ENCODE measurements at places on chromosomes 16 and 17.

GRCh38 chr16:1610071-1610898 lies 1.6 kb downstream of the IFT140 start:
- peak; percentile 90 for DNase-seq

DNA sequence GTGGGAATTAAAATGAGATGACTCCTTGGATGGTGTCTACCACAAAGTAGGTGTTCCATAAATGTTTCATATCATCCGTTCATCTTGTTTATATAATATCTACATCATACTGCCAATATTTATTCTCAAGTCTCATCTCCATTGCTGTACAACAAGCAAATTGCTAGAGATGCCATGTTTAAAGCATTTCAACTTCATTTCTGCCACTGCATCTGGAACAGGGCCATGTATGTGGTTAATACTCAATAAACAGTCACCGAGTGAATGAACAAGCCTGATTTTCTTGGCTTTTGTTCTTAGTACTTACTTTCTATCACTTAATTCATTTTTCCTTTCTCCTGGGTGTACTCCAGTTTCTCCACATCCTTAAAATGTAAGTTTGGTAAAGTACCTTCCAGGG lies 107.6 kb downstream of the KCNJ2 start:
- DNase-seq = no peak

DNA sequence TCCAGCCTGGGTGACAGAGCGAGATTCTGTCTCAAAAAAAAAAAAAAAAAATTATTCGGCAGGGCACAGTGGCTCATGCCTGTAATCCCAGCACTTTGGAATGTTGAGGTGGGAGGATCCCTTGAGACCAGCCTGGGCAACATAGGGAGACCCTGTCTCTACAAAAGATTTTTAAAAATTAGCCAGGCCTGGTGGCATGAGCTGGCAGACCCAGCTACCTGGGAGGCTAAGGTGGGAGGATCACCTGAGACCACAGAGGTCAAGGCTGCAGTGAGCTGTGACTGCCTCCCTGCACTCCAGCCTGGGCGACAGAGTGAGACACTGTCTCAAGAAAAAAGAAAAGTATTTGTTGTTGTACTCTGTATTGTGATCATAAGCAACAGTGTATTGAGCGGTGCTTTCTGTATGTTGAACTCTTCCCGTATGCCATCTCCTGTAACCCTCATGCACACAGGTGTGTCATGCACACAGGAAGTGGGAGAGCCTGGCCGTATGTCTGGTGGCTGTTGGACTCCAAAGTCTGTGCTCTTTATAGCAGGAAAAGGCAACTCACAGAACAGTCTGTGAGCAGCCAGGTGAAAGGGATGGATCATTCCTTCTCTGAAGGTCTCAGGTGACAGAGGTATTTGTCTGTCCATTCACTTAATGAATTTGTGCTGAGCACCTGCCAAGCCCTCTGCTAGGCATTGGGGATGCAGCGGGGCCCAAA lies 17.1 kb downstream of the CDH1 start:
- no peak for DNase-seq

DNA sequence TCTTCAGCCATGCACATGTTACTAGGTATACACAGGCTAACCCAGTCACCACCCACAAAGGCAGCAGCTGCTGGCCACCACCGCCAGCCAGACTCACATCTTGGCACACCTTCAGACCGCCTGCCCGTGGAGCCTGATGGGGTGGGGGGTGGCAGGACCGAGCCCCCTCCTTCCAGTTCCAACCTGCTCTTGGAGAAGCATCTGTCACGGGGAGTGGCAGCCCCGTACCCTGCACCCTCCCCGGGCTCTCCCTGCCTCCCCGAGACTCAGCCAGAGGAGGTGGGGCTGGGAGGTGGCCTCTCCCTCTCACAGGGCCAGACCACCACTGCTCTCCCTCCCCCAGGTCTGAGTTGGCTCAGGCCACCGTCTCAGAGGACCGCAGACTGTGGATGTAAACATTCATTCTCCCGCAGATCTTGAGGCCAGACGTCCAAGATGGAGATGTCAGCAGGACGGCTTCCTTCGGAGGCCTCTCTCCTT lies 11.3 kb upstream of the RBFOX3 start:
- no peak for DNase-seq

- DNase-seq = no peak
Observed at GRCh38 chr17:80604670-80605010, 60.0 kb downstream of the RPTOR start.

DNA sequence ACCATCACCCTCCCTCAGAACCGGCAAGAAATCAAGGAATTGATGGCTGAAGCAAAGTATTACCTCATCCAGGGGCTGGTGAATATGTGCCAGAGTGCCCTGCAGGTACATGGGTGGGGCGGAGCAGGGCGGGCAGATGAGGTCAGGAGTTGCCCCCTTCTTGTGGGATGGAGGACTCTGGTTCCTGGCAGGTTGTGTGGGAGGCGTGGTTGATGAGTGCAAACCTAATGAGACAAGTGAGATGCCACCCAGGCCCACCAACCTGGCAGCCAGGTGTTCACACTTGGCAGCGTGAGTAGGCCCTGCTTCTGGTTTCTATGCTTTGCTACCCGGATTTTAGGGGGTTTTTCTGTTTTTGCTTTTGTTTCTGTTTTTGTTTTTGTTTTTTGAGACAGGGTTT lies 4.8 kb downstream of the TNFAIP1 start:
- DNase-seq = no peak

GRCh38 chr17:57444682-57445450 lies 188.5 kb downstream of the MSI2 start:
- no peak for DNase-seq

GRCh38 chr16:48590476-48590875 lies 19.5 kb downstream of the N4BP1 start:
- no peak for DNase-seq

- DNase-seq = no peak
Observed at GRCh38 chr16:71672803-71673581, 47.0 kb downstream of the MARVELD3 start.

- no peak for DNase-seq
Observed at GRCh38 chr17:73305845-73306836, 5.7 kb downstream of the CDC42EP4 start.

GRCh38 chr16:15950161-15950854 lies 892 bp downstream of the ABCC1 start:
- no peak for DNase-seq

DNA sequence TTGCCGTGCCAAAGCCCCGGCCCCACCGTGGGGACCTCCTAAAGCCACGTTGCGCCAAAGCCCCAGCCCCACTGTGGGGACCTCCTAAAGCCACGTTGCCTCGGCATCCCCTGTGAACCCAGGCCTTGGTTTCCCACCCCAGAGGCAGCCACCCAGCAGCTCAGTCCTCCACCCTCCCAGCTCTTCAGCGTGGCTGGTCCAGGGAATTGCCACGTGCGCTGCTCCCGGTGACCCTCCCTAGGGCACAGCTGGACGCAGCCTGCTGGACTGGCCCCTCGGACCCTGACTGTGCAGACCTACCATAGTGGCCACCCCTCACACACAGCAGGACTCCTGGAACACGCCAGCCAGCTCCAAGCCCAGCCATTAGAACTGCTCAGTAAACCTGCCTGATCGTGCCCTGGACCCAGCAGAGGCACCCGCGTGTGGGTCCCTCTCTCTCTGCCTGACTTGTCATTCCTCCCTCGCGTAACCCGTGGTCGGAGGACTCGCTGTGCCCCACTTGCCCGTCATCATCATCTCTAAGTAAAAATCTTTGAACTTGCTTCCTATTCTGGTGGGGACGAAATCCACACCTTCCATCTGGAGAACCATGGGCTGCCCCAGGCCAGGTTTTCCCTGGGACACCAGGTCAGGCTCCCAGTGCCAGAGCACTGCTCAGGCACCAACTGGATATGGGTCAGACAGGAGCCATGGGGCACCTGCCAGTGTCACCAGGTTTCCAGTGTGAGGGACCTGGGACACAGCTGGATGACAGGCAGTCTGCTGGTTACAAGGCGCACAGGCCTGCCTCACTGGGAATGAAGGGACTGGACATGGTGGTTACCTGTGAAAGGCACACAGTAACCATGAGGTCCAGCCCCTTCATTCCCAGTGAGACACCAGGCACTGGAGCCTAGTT lies 5.6 kb downstream of the CIAO3 start:
- no peak for DNase-seq

GRCh38 chr17:3474212-3474611 lies 1.6 kb upstream of the ASPA start:
- DNase-seq = no peak

DNA sequence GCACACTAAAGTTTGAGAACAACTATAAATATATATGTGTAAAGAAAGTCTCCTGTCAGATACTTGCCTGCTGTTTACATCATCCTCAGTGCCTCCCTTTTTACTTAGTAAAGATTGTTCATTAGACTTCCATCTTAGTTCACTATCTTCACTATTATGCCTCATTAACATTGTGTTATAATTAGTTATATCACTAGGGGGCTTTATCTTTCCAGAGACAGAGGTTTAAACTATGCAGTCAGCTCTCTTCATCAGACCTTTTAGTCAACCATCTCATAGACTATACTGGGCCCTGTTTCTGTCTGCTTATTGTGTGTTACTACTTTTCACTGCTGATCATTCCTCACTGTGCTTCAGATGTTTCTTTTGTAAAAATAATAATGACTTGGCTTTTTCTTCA lies 630.8 kb upstream of the KIF2B start:
- DNase-seq = no peak

DNA sequence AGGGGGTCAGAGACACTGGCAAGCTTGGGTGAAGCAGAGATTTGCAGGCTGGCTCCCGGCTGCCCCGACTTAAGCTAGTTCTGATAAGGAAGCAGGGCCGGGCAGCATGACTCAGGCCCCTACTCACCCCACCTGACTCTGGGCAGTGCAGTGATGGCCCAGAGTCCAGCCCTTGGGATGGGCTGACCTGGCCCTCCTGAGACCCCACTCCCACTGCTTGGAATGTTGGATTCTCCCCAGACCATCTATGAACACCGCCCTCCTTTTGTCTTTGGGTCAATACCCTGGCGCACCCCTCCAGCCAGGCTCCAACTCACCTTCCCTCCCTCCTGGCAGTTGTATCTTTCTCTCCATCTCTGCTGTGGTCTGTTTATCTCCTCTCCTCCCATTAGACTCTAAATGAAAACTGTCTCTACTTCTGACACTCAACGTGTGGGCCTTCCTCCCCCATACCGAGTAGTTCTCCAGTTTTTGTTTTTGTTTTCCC lies 21.0 kb downstream of the LGALS3BP start:
- DNase-seq = no peak

DNA sequence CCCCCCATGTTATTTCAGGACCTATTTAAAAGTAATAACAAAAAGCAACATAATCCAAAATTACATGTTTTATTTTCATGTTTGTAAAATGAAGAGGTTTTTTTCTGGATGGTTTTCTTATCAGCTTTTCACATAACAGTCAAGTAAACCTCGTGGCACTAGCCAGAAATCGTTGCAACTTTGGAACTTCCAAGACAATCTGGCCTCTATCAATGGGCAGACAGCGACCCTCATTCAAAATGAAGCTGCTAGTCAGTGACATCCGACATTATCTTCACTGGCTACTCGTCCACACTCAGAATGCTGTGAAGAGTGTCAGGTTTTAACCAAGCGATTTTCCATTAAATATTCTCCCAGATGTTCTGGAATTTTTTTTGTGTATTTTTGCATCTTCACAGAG lies 22.7 kb downstream of the ZNF652 start:
- DNase-seq = no peak

DNA sequence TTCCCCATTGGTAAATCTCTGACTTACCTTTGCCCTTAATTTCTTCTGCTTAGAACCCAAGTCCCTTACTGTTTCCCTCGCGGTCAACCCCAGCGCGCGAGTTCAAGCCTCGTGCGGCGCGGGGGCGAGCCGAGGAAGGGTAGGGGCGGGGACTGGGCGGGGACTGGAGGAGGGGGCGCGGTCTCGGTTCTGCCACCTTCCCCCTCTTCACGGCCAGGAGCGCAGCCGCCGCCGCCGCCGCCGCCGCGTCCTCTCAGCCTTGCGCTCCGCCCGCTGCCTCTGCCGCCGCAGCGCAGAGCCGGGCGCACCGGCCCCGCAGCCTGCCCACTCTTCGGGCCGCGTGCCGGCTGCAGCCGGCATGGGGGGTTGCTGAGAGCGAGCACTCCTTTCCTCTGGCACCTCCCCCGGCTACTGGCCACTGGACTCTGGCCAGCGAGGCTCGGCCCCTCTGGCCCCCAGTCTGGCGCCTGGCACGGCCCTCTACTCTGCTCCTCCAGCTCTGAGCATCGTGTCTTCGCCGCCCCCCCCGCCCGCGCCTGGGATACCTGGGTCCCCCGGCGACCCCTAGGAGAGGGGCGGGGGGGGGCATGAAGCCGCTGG lies at the start of gene RAPGEFL1:
Gene RAPGEFL1 (plus strand): TSS at position 196 of the 600 bp plus-strand sequence. CDS start 392 bp downstream, at position 588.
- peak; percentile 56 for DNase-seq

GRCh38 chr16:81553080-81553813 lies 108.6 kb downstream of the CMIP start:
- DNase-seq = no peak

DNA sequence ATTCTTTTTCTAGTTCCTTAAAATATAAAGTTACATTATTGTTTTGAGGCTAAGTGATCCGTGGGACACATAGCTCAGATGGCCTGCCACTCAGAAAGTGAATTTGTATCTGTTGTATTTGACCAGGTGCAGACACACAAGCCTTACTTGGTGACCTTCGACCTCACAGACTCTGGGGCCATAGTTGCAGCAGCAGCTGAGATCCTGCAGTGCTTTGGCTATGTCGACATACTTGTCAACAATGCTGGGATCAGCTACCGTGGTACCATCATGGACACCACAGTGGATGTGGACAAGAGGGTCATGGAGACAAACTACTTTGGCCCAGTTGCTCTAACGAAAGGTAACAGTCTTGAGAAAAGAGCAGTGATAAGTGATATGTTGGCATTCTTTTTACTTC lies 30.5 kb downstream of the TMEM11 start:
- DNase-seq = no peak

- no peak for DNase-seq
Observed at GRCh38 chr17:12821376-12821940, 32.2 kb downstream of the ARHGAP44 start.

- no peak for DNase-seq
Observed at GRCh38 chr16:6684076-6684673, 648.5 kb upstream of the RBFOX1 start.

- no peak for DNase-seq
Observed at GRCh38 chr17:40316571-40317344, 7.8 kb downstream of the RARA start.

DNA sequence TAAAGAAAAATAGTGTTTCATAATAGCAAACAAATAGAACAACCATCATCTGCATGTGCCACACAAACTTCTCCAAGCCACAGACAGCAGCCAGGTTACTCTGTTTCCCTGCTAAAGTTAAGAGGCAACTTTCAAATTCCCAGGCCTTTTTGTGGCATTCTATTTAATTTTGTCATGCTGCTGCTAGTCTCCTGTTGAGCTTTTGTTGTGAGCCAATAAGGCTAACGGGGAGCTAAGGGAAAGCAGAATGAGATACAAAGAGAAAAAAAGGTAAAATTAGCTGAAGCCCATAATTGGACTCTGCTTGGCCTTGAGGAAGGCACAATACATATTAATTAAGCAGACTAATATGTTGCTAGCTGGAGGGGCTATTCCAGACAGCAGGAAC lies 74.7 kb upstream of the GNAO1 start:
- DNase-seq = no peak

GRCh38 chr16:29849505-29849904 lies 13.5 kb downstream of the CDIPT start:
- no peak for DNase-seq

GRCh38 chr17:32588982-32589381 lies 102.2 kb downstream of the CDK5R1 start:
- DNase-seq = no peak

All from activated naive CD4-positive, alpha-beta T cell (primary cell).